CD4-positive, alpha-beta T cell (primary cell): ENCODE measurements at places on chromosomes 12 and 14.

DNA sequence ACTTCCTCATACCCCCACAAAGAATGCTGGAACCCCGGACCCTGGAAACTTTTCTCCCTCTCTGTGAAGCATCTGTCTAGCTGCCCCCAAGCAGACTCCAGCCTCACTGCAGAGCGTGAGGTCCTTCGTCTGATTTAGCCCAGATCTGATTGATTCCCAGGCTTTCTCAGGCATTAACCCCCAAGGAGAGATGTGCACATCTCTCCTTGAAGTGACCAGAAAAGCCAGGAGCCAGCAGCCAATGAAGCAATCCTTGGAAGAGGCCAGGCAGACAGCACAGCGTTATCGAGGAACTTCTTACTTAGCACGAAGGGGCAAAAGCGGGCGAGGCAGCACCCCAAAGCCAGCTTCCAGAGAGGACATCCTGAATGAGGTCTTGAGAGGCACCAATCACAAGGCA, 100.7 kb downstream of the ZFP36L1 start:
- DNase-seq = no peak

DNA sequence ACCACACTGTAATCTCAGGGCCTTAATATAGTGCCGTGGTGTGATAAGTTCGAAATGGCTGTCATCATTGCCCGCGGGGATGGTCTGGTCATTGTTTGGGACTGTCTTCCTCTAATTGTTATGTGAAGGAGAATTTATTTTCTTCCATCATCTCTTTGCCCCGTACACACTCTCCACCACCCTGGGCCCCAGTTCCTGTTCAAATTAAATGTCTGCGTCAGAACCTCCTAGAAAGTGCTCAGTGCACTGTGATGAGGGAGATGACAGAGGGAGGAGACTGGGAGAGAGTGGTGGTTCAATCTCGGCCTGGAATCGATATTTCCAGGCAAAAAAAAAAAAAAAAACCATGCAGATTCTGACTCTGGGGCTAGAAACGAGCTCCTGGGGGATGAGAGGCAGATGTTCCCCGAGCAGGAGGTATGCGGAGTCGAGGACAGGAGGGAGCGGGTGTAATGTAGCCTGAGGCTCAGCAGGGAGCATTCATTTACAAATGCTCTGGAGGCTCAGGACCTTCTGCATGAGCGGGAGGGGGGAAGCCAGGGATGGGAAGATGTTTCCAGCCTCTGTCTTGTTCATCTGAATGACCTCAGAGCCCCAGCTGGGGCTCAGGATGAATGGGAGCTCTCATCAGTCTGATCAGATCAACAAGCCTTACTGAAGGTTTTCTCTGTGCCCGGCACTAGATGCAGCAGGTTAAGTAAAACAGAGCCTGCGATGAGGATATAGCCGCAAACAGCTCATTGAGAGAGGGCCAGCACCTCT, 219.5 kb downstream of the TBX5 start:
- no peak for DNase-seq

- DNase-seq = no peak
Observed at GRCh38 chr12:7661741-7662140, 4.0 kb downstream of the APOBEC1 start.

GRCh38 chr12:45503899-45504298, 225.6 kb upstream of the ARID2 start:
- DNase-seq = no peak

DNA sequence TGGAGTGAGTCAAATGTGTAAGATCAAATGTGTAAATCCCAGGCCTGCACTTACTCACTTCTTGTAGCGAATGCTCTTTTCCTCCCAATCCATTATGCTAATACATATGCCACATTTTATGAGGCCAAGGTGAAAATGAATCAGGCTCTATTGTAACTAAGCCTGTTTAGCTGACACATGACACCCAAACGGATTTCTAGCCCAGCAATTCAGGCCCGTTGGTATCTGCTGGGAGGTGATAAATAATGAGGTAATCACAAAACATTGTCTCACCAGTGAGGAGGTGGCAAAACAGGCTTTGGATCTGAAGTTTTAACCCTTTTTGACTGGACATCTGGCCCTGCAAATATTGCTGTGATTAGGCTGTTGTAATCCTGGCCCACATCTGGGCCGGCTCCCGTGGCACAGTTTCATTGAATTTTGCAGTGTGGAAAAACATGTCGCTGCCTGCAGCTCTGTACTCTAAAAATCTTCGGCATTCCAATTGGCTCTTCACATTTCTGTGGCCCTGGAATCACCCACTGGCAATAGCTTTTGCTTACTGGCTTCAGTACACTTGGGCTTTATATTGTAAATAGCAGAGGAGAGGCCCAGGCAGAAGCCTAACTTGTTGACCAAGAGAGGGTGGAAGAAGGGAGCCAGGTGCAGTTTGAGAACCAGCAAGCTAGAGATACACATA, 106.1 kb downstream of the PAX9 start:
- DNase-seq = no peak

DNA sequence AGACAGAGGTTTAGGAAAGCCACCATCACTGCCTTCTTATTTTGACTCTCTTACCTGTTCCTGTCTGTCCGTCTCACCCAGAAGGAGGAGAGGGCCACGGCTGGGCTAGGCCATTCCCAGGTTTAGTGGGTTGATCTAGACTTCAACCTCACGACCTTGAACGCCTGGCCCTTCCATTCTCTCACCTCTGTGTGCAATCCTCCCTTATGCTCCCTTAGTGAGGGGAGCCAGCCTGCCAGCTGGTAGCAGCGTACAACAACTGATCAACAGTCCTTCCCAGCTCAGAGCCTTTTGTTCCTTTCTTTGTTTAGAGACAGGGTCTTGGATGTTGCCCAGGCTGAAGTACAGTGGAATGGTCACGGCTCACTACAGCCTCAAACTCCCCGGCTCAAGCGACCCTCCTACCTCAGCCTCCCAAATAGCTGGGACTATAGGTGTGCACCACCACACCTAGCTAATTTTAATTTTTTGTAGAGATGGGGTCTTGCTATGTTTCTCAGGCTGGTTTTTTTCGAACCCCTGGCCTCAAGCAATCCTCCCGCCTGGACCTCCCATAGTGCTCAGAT, 123.9 kb downstream of the ZNF664 start:
- DNase-seq = no peak

DNA sequence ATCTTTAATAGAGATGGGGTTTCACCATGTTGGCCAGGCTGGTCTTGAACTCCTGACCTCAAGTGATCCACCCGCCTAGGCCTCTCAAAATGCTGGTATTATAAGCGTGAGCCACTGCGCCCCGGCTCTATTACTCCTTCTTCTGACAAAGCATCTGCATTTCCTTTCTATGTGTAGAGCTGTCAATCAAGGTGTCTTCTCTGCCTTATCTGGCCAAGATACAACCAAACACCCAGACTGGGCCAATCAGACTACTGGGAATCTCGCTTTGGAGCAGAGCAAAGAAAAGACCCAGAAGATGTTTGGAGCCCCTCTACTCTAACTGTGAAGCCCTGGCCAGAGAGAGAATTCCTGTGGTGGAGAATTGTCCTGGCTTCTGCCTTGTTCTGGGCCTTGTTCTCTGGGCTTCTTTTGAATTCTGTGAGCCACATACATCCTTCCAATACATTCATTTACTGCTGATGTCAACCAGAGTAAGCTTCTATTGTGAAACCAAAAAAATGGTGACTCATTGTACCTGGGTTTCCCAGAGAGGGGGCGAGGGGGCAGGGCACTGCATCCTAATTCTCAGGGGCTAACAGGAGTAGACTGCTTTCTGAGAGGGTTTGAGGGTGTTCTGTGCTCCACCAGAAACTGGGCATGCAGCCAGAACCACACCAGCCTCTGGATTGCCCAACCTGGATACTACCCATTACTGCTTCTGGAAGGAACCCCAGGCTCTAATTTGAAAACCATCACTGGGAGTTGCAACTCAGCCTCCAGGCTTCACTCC, 18.8 kb upstream of the FLVCR2 start:
- no peak for DNase-seq

DNA sequence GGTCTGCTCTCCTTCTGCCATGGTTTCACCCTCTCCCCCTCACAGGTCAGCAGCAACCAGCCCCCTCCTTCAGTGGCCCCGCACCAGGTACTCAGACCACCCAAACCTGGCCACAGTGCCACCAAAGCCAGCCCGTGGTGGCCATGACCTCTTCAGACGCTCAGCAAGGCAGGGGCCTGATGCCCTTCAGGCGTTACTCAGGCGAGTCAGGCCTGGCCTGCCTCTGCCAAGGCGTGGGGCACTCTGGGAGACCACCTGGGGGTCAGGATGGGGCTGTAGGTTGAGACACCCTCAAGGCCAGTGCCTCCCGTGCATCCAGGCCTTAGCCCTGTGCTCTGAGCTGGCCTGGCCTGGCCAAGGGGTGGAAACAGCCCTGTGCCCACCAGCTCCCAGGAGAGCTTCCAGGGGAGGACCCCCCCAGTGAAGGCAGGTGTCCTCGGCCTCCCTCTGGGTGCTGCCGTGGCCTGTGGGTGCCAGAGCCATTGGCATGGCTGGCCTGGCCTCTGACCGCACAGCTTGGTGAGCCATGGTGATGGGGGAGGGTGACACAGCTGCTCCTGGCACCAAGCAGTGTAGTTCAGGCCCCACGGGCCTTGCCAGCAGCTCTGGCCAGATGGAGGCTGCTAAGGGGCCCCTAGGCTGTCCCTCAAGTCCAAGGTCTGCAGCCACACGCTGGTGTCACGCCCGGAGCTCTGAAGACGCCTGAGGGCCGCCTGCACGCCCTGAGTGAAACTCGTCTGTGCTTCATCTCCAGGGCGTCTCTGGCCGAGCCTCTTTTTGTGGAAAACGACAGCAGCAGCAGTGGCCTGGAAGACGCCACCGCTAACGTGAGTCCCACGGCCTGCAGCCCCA, 15.1 kb downstream of the XRCC3 start:
- no peak for DNase-seq

- no peak for DNase-seq
Observed at GRCh38 chr12:119308708-119309456, 25.6 kb upstream of the CCDC60 start.

- no peak for DNase-seq
Observed at GRCh38 chr12:168763-169525, 45.0 kb downstream of the SLC6A12 start.
